ENCODE measurements at places on chromosomes 7 and 10.

GRCh38 chr10:3780021-3780770 is 4.8 kb downstream of the KLF6 start:
- no peak for DNase-seq

GRCh38 chr7:115368998-115369397 is 447.1 kb downstream of the MDFIC start:
- DNase-seq, result no peak

DNA sequence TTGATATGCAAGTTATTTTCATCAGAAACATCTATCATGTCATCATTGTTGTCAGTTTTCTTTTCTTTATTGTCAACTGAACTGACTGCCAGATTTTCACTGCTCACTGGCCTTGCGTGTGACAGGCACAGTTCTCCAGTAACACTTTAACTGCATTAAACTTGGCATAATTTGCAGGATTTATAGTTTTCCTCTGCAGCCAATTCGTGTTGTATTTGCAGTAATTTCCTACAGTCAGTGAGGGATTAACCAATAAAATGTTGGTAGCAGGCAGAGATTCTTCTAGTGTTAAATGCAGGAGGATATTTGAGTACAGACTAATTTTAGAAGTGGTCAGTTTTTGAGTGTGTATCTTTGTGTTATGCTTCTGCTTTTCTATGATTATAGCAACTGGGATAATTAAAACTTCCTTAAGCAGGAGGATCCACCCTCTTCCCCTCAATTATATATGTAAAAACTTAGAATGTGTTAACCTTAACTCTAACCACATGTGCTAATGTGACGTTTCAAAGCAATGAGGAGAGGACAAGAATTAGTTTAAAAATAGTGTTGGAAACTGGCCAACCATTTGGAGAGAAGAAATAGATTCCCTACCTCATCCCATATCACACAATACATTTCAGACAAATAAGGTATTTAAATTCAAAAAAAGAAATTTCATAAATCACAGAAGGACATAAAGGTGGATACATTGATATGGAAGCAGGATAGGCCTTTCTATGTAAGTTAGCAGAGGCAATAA is 365.5 kb upstream of the BMPER start:
- DNase-seq, result no peak

GRCh38 chr10:17416442-17417211 is 37.8 kb downstream of the ST8SIA6 start:
- DNase-seq, result no peak

DNA sequence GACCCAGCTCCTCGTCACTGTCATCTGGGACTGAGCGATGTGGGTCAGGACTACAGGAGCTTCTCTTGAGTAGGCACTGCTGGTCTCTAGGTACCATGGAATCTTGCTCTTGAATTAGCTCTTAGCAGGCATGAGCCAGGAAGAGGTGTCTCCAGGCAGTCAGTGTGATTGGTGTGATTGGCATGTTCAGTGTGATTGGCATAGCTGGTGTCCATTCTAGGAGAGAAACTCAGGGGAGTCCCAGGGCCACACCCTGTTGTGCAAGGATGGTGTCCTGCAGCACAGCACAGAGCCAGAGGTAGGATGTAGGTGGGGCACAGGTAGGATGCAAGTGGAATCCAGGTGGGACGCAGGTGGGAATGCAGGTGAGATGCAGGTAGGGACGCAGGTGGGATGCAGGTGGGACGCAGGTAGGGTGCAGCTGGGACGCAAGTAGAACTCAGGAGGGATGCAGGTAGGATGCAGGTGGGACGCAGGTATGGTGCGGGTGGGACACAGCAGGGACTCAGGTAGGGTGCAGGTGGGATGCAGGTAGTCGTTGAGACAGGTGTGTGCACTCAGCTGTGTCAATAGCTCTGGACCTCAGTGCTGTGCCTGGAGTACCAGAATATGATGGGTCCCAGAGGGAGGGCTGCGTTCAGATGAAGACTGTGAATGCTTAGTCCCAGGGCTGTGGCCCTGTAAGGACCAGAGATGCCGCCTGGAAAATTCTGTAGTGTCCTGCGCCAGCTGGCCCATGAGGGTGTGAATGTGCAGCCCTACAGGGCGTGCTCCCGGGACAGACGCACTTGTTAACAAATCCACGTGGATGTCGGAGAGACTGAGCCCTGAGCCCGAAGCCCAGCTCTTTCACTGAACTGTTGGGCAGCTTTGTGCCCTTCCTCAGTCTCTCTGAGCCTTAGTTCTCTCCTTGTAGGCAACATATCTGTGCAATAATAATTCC is 248.2 kb upstream of the PITRM1 start:
- no peak for DNase-seq

Measured in hypothalamus (tissue), 51 donors.